EH (cell line): ENCODE measurements at places on chromosomes 12 and 14.
A peak's percentile ranks its signal among the peaks of the same experiment; 100 is the strongest.

- no peak for DNase-seq
These were observed 1435.3 kb downstream of the LRFN5 start for GRCh38 chr14:43041976-43042375.

- DNase-seq: peak; percentile 23
These were observed 10.2 kb upstream of the HMGA2 start for GRCh38 chr12:65814038-65814437.

- DNase-seq: peak; percentile 6
These were observed 21.4 kb upstream of the CMKLR1 start for GRCh38 chr12:108360487-108360886.

DNA sequence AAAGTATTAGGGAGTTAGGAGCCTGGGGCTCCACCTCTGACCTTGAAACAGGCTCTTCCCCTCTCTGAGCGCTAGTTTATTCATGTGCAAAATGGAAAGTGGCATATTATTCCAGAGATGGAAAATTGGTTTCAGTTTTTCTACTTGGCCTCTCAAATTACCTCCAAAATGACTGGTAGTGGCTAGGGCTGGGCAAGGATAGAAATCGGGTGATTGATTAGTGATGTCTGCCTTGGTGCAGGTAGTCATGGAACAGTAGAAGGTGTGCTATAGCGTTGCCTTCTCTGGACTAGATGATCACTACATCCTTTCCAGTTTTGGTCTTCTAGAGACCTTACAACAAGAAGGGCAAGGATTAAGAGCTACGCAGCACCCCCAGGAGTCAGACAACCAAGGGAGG, 8.6 kb upstream of the MSI1 start:
- no peak for DNase-seq

DNA sequence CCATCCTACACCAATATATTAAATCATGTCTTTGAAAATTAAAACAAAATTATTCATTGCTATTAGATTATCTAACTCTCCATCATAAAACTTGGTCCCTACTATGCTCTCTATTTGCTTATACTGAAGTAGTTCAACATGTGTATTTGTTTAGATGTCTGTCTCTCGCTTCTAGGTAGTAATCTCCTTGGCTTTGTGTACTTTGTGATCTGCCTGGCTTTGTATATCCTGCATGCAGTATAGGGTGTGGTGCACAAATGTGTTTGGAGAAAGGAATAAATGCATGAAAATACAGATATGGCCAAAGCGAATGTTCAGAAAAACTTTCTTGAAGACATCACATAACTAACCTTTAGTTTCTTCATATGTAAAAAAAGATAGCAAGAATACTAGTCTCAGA, 246.6 kb upstream of the LRFN5 start:
- DNase-seq: no peak

DNA sequence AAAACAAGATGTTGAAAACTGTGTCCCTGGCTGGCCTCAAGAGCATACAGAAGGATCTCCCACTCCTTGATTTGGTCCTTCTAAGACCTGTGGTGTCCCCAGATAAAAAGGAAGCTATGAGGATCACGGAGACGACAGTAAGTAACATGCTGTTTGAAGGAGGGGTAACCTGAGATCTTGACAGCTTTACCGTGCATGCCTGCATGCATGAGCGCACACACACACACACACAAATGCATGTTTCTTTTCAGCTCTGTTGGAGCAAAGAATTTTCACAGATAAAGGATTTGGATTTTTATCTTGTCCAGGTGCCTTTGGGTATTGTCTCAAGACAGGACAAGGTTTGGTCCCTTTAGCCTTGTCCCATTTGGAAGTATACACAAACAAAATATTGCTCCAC, 411.6 kb upstream of the CCDC196 start:
- DNase-seq: no peak

GRCh38 chr14:86858031-86858430, 1135.0 kb downstream of the GALC start:
- DNase-seq: peak; percentile 78

GRCh38 chr14:37027188-37027824, 145.1 kb downstream of the SLC25A21 start:
- no peak for DNase-seq

DNA sequence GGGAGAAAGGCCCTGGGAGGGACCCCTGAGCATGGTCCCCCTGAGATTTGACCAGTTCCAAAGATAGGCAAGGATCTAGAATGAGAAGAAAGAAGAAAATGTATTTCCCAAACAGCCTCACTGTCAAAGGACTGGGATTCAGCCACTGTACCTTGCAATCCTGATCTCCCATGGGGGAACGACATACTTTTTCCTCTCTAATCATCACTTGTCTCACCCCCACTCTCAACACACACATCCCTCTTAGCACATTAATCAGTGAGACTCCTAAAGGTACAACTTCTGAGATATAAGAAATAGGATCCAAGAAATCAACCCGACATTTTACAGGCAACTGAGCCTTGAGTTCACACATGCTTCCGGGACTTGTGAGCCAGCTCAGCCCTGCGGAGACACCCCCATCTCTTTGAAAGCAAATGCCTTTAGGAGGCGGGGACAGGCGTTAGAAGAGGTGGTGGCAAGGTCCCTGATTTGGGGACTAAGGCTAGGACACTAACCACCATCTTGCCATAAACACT, 1.4 kb downstream of the MAP3K9 start:
- DNase-seq: no peak

GRCh38 chr14:73323896-73324399, 86.6 kb downstream of the PAPLN start:
- DNase-seq: no peak

DNA sequence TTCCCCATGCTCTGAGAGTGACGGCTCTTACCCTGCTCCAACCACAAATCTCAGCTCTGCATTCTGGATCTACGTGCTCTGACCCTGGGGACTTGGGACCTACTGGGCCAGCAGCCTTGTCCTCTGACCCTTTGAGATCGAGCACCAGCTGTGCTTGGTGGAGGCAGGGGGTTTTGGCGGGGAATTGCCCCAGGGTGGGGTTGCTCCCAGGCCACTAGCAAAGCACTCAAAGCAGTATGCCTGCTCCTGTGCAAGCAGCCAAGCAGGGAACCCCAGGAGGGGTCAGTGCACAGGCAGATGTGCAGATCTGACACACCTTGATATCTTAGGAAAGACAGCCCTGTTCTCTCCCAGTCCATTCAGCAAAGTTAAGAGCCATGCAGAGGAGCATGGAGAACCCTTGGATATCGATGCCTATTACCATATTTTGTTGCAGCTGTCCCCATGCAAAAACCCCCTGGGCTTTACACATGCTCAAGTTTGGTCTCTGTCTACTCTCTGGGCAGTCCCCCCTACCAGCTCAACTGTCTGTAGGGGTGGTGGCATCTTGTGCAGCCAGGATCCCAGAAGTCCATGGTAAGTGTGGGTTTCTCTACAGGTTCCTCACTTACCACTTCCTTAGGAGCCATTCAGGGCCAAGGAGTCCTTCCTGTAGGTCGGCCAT, 319.0 kb downstream of the TMTC2 start:
- DNase-seq: no peak

DNA sequence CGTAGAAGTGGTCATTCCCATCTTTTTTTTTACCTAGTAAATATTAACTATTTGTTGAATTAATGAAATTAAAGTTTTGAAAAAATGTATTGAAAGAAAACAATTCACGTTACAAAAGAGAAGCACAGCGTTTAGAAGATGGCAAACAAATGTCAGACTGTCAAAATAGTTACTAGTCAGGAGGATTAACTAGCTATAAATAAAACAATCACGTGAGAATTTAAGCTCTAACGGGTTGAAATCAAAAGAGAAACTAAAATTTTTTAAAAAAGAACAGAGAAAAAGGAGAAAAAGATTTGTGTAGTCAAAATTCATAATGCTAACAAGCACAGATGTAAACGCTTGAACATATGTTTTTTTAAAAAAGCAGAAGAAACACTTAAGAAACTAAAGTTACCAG, 26.4 kb downstream of the DDHD1 start:
- DNase-seq: peak; percentile 15

- DNase-seq: no peak
These were observed 60.9 kb upstream of the TMTC1 start for GRCh38 chr12:29844667-29845066.

- no peak for DNase-seq
These were observed 199.1 kb downstream of the GLT1D1 start for GRCh38 chr12:129052373-129052772.

DNA sequence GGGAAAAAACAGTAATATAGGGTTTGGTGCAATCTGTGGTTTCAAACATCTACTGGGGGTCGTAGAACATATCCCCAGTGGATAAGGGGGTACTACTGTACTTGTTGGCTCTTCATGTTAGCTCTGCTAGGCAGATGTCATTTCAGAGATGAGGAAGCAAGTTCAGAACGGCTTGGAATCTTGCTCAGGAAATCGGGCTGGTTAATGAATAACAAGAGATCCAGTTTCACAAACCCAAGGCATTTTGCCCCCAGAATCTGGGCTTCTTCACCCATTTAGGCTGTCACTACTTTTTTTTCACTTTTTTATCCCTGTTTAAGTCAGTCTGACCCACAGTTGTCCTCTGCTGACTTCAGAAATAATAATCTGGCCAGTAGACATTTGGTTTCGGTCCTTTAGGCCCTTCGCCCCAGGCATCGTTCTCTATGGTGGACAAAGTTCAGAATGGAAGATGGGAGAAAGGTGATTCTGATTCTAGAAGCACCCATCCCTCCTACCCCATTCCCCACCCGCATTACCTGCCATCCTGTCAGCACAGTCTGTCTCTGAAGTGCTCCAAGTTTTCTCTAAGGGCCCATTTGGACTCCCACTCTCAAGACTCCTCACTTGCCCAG, 4.5 kb downstream of the SUOX start:
- no peak for DNase-seq

GRCh38 chr14:100302616-100303015, 3.6 kb downstream of the SLC25A29 start:
- DNase-seq: peak; percentile 58

- DNase-seq: no peak
These were observed 677.8 kb downstream of the BCL11B start for GRCh38 chr14:98594156-98594555.

DNA sequence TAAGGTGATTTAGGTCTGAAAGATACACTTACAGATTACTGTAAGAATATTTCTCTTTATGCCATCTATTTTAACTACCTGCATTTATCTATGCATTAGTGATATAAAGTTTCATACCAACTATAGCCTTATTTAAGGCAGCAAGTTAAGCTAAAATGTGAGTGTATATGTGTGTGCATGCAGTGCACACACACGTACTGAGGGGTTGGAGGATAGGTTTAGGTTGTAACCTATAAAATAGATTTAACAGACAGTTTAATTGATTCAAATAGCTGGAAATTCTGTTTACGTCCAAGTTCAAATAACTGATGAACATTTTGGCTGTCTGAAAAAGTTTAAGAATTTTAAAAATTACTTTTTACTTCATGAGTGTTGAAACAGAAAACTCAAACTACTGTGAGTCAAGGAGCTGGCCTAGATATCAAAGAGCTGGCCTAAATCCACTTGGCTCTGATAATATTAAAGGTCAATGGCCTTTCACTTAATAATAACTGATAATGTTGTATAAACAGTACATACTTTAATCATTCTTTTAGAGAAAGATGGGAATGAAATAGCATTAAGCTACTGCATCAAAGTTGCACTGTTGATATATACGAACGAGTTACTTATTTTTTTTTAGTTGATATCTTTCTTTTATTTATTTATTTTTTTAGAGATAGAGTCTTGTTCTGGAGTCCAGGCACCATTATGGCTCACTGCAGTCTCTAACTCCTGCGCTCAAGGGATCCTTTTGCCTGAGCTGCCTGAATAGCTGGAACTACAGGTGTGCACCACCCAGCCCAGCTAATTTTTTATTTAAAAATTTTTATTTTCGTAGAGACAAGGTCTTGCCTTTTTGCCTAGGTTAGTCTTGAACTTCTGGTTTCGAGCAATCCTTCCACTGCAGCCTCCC, 13.8 kb upstream of the KCNJ8 start:
- DNase-seq: no peak

DNA sequence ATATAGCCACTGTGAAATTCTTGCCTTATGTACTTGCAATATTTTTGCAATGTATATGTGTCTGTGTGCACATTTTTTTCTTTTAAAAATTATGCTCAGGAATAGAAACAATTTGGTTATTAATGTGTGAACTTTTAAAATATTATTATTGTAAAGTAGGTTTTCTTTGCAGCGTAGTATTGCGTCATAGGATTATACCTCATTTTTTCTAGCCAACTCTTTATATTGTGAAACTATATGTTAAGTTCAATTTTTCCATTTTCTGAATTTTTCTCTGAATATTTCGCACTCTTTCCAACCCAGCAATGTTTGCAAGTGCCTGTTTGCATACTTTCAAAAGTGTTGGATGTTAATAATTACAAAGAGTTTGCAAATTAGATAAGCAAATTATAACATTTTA, 471.6 kb upstream of the LMO3 start:
- DNase-seq: no peak

- no peak for DNase-seq
These were observed 568 bp downstream of the CCDC184 start for GRCh38 chr12:48183876-48184548.

GRCh38 chr12:119082496-119082895, 96.2 kb upstream of the HSPB8 start:
- no peak for DNase-seq

GRCh38 chr12:52156757-52157565, 34.9 kb downstream of the KRT80 start:
- DNase-seq: peak; percentile 66

DNA sequence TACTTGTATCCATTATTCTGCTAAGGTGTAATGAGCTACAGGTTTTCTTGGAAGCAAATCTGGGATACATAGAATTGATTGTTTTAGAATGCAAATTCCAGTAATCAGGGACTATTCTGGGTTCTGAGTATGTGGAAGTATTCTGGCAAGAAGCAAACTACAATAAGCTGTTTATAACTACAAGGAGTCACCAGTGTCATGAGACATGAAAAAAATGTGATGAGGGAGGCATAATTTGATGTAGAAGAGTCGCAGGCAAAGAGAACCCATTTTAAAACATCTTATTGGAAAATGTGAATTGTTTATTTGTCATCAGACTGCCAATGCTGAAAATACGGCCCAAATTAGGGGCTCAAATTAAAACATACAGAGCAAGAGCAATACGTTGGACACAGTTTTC, 321.8 kb upstream of the E2F7 start:
- no peak for DNase-seq

DNA sequence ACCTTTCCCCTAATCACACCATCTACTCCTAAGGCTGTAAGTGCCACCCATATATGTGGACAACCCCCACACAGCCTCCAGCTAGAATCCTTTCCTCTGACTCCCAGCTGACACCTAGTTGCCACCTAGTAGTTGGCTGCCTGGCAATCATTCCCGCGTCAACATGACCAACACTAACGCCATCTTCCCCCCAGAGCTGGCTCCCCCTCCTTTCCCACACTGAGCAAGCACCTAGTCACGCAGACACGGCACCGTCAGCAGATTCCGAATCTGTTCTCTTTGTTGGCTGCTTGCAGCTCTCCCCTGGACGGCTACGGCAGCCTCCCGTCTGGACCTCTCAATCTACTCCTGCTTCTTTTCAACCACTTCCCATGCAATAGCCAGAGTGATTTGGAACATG, 27.7 kb downstream of the UBR7 start:
- DNase-seq: peak; percentile 83
